ENCODE measurements at places on chromosomes 7 and 10.

DNA sequence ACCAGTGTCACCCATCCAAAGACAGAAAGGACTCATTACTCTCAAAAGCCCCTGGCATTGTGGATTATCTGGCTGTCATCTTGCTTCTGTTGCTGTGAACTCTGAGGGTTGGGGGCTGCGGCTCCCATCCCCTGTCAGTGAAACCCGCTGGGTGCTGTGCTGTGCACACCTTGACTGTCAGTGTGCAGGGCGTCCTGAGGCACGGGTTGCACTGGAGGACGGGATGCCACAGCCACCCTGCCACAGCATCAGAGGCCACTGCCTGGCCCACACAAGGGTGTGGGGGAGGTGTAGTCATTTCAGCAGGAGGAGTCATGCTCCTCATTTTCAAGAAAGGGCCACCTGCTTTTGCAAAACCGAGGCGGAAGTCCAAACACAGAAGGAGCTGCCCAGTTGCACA is 245.8 kb downstream of the GLRX3 start:
- DNase-seq: no peak

- DNase-seq: no peak
Measured at GRCh38 chr7:106199813-106200364, 84.9 kb downstream of the NAMPT start.

DNA sequence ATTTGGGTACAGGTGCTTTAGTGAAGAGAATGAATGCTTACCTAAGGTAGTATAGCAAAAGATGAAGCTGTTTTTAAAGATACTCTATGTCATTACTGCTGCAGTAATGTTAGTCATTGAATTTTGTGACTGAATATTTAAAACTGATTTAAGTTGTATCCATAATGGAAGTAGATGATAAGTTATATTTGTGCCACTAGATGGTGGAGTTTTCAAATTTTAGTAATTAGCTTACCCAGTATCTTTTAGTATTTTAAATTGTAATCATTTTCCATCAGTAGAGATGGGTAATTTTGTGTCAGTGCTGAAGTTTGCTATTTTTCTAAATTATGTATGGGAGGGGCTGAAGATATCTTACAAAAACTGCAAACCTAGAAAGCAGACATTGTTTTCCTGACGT is 25.2 kb downstream of the HBP1 start:
- no peak for DNase-seq

DNA sequence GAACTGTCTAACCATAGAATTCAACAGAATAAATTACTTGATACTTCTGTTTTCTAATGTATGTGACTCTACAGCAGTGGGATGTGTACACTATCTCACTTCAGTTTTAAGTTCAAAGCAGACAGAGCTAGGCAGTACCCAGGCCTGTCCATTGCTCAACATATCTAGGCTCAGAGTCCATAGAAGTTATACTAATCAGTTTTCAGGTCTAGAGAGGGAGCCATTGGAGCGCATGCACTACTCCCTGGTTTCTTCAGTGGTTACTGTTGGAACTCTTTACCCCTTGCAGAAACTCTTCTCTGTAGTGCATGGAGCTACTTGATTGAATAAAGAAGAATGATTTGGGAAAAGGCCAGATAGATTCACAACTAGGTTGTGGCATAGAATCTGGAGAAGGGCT is 4.4 kb downstream of the CD36 start:
- no peak for DNase-seq

GRCh38 chr10:51773681-51774080 is 74.3 kb upstream of the CSTF2T start:
- DNase-seq: no peak

GRCh38 chr7:139691253-139691781 is 86.5 kb downstream of the HIPK2 start:
- DNase-seq: no peak

GRCh38 chr10:67771200-67771599 is 66.8 kb downstream of the DNAJC12 start:
- no peak for DNase-seq

GRCh38 chr10:5361966-5362365 is 2.8 kb upstream of the UCN3 start:
- no peak for DNase-seq

DNA sequence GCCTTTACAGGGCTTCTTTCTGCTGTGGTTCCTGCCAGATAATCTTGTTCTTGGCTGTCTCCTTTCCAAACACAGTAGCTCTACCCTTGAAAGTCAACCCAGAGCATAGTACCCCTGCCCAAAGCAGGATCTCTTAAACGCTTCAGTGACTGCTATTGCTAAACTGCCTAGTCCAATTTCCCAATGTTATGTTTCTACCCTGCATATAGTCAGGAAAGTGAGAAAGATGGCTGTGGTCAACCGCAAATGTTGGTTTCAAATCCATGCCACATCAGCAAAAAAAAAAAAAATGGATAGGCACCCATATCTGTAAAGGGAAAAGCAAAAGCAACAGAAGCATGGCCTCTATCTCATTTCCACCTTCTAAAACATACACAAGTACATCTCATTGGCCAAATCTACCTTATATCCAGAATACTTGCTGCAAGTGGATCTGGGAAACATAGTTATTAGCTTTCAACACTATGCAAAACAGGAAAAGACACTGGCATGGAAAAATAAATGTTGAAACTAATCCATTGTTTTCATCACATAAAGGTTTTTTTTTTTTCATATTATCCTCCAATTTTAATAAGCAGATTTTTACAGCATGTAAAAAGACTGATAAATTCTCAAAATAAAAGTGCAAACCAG is 59.8 kb downstream of the DNAJC1 start:
- DNase-seq: no peak

DNA sequence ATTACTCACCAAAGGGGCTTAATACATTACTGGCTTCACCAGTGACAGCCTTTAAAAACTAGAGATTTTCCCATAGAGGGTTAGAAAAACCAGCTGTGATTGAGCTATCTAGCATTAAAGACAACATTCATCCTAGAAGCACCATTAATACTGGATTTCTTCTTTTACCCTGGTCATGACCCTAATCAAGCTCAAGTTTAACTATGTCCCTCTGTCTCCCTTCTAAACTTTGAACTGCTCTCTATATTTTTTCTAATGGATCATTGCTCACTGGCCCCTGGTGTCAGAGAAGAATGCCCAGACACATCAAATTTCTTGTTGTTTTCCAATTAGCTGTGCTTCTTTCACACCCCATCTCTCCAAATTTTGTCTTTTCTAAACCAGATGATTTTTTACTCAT is 1101.3 kb downstream of the XPNPEP1 start:
- DNase-seq: no peak

- peak; percentile 67 for DNase-seq
Measured at GRCh38 chr10:47257396-47258120, 42.4 kb upstream of the GDF10 start.

GRCh38 chr10:126479280-126479895 is 91.1 kb upstream of the ADAM12 start:
- DNase-seq: no peak

All from CD4-positive, alpha-beta T cell treated with Interleukin-17A for 1 hour (primary cell).